ENCODE measurements at places on chromosomes 2 and 18. TPM values are rescaled to one million over a fixed set of nuclear protein-coding genes. Genes with fewer than 3 reads are reported as not detected.

Gene ADAM23
- 26.9 TPM for polyA plus RNA-seq

- no peaks in the 10 kb centered on the region for H3K27me3 ChIP-seq
- no peak overlapping the region for H3K4me3 ChIP-seq
- H3K4me1 ChIP-seq, result no peaks in the 10 kb centered on the region
Measured at GRCh38 chr18:24726727-24727492, 266.5 kb downstream of the HRH4 start.

Gene TUBA4A
- polyA plus RNA-seq, result 102 TPM

Gene SERPINB2
- polyA plus RNA-seq, result 11.3 TPM

Gene SLC5A7
- 0.05 TPM for polyA plus RNA-seq

- no peak overlapping the region for H3K4me3 ChIP-seq
- no peaks in the 10 kb centered on the region for H3K36me3 ChIP-seq
- no peak for DNase-seq
- no peaks in the 10 kb centered on the region for H3K27me3 ChIP-seq
- no peak overlapping the region for H3K27ac ChIP-seq
- H3K4me1 ChIP-seq, result no peaks in the 10 kb centered on the region
Measured at GRCh38 chr18:7273301-7273921, 42.5 kb downstream of the LRRC30 start.

DNA sequence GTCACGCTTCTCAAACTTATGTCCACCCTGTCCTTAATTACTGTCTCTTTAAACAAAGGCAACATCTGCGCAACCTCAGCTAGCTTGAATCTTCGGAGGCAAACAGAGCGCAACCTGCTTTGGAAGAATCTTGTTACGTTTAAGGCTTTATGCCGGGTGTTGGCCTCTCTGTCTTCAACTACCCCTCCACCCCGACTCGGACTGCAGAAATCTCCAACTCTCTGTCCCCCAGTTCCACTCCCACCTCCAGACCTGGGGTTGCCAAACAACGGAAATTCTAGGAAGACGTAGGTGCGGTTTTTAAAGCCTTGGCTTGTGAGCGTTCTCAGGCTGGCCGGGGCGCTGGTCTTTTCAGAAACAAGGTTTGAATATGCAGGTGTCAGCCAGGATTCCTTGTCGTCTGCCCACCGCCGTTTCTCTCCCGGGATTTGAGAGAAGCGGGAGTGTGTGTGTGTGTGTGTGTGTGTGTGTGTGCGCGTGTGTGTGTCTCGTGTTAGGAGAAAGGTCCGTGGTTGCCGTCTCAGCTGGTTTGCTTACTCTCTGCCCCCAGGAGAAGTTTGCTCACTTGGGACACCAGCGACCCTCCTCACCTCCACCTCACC lies 1.1 kb upstream of the ONECUT2 start:
- no peaks in the 10 kb centered on the region for H3K36me3 ChIP-seq
- DNase-seq, result no peak
- peaks cover 90% of the 10 kb centered on the region for H3K27me3 ChIP-seq
- peaks cover 38% of the 10 kb centered on the region for H3K4me1 ChIP-seq

- no peaks in the 10 kb centered on the region for H3K4me1 ChIP-seq
- no peak for DNase-seq
- no peak overlapping the region for H3K27ac ChIP-seq
Measured at GRCh38 chr18:56890632-56891031, 239.5 kb downstream of the WDR7 start.

- H3K27ac ChIP-seq, result no peak overlapping the region
- no peak for DNase-seq
- H3K4me1 ChIP-seq, result no peaks in the 10 kb centered on the region
- no peaks in the 10 kb centered on the region for H3K27me3 ChIP-seq
Measured at GRCh38 chr18:74438091-74438490, 19.0 kb downstream of the DIPK1C start.

DNA sequence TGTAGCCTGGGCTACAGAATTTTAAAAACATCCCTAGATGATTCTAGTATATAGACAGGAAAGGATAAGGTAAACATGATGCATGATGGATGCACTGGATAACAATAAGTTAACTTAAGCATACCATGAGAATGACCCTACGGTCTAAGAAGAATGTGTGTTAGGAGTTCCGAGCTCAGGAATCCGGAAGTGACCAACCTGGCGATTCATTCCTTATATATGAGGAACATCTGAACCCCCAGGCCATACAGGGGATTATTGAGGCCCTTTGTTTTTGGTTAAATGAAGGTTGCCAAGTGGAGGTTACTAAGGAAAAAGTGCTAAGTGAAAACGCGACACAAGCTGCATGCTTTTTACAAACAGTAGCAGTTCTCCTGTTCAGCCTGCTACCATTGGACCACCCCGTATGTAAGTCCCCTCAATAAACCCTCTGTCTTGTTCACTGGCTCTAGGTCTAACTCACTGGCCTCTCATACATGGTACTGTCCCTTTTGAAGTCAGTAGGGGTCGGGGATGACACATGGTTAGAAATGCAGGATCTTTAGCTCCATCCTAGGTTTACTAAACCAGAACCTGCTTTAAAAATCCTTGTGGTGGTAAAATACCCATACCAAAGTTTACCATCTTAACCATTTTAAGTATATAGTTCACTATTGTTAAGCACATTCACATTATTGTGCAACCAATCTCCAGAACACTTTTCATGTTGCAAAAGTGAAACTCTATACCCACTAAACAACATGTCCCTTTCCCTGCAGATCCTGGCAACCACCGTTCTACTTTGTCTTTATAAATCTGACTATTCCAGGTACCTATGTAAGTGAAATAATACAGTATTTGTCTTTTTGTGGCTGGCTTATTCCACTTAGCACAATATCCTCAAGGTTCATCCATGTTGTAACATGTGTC lies 111.0 kb upstream of the MAP4K3 start:
- no peak overlapping the region for H3K27ac ChIP-seq
- H3K4me1 ChIP-seq, result no peaks in the 10 kb centered on the region
- no peaks in the 10 kb centered on the region for H3K36me3 ChIP-seq

GRCh38 chr18:28048612-28049011 lies 128.3 kb downstream of the CDH2 start:
- no peaks in the 10 kb centered on the region for H3K4me1 ChIP-seq
- no peaks in the 10 kb centered on the region for H3K27me3 ChIP-seq
- H3K4me3 ChIP-seq, result no peak overlapping the region
- no peaks in the 10 kb centered on the region for H3K36me3 ChIP-seq

- H3K36me3 ChIP-seq, result no peaks in the 10 kb centered on the region
- no peak overlapping the region for H3K27ac ChIP-seq
- DNase-seq, result no peak
- no peak overlapping the region for H3K4me3 ChIP-seq
- no peaks in the 10 kb centered on the region for H3K27me3 ChIP-seq
Measured at GRCh38 chr2:181573140-181573736, 83.7 kb downstream of the CERKL start.

GRCh38 chr2:169933124-169933711 lies 106.0 kb downstream of the UBR3 start:
- no peak for DNase-seq
- no peaks in the 10 kb centered on the region for H3K27me3 ChIP-seq
- H3K4me1 ChIP-seq, result no peaks in the 10 kb centered on the region
- H3K4me3 ChIP-seq, result no peak overlapping the region
- no peaks in the 10 kb centered on the region for H3K36me3 ChIP-seq

GRCh38 chr18:3914833-3915610 lies 465.1 kb downstream of the TGIF1 start:
- DNase-seq, result no peak
- H3K27ac ChIP-seq, result no peak overlapping the region
- no peaks in the 10 kb centered on the region for H3K27me3 ChIP-seq
- H3K4me3 ChIP-seq, result no peak overlapping the region
- no peaks in the 10 kb centered on the region for H3K4me1 ChIP-seq
- no peaks in the 10 kb centered on the region for H3K36me3 ChIP-seq

DNA sequence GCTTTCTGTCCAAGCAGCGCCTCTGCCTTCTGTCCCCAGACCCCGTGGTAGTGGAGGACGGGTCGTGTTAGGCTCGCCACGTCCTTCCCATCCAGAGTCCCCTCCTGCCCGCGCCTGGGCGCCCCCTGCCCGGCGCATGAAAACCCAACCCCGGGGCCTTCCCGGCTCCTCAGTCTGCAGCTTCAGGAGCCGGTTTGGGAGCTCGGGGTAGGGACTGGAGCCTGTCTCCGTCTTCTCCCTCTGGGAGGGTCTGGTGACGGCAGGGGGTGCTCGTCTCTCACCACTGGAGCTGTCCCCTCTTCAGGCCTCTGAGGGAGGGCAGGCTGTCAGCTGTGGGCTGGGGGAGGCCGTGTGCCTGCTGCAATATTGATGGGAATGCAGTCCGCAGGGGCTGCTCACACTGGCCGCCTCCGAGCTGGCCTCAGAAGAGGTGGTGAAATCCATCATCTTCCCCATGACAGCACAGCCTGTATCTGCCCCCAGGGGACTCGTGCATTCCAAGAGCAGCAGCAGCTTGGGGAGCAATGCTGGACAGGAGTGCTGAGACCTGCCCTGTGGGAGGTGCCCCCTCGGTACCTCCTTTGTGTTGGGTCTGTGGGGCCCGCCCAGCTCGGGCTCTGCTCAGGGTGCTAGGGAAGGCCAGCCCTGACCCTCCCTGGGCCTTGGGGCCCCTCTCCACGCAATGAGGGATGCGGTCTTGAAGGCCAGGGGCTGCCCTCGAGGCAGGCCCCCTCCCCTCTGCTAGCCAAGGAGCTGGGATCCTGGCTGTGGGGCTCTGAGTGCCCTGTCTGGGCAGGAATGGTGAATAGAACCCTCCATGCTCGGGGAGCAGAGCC lies 17.8 kb upstream of the KLHL30 start:
- DNase-seq, result no peak
- H3K27me3 ChIP-seq, result peaks cover 2% of the 10 kb centered on the region
- no peaks in the 10 kb centered on the region for H3K36me3 ChIP-seq
- no peak overlapping the region for H3K4me3 ChIP-seq
- H3K27ac ChIP-seq, result no peak overlapping the region

GRCh38 chr2:7674606-7675005 lies 757.4 kb downstream of the RNF144A start:
- no peaks in the 10 kb centered on the region for H3K36me3 ChIP-seq
- H3K27me3 ChIP-seq, result no peaks in the 10 kb centered on the region
- H3K4me3 ChIP-seq, result no peak overlapping the region
- no peak overlapping the region for H3K27ac ChIP-seq

Gene FRZB
- polyA plus RNA-seq, result 5.0 TPM

Gene SIX3
- 0.11 TPM for polyA plus RNA-seq

Gene CENPA
- polyA plus RNA-seq, result 4.2 TPM

Gene KATNAL2
- polyA plus RNA-seq, result 6.5 TPM

DNA sequence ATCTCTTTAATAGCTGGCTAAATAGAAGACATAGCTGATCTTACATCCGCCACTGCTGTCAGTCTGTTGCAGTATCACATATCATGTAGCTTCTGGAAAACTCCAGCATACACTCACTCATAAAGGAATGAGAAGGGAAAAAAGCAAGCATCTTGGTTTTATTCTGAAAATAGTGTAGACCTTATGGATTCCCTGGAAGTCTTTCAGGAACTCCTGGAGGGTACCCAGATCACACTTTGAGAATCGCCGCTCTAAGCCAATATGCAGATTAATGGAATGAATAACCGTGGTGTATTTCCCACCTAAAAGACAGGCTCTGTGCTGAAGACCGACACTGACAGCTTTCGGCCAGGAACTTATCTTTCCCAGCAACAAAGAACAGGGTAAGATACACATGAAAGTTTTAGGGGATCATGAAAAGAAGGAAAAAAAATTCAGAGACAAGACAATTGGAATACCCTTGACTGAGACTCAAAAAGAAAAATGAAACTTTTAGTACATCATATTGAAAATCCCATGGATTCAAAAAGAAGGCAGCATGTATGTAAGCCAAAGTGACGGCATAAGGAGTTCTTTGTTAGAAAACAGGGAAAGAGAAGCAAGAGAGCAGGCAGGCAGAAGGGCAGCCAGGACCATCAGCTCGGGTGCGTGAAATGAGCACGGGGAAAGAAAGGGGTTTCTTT lies 56.4 kb upstream of the SEC11C start:
- DNase-seq, result no peak
- no peaks in the 10 kb centered on the region for H3K36me3 ChIP-seq
- H3K4me1 ChIP-seq, result peaks cover 35% of the 10 kb centered on the region

GRCh38 chr18:56711708-56712445 lies 60.7 kb downstream of the WDR7 start:
- no peak overlapping the region for H3K27ac ChIP-seq
- H3K36me3 ChIP-seq, result no peaks in the 10 kb centered on the region
- H3K4me1 ChIP-seq, result no peaks in the 10 kb centered on the region
- H3K4me3 ChIP-seq, result no peak overlapping the region

DNA sequence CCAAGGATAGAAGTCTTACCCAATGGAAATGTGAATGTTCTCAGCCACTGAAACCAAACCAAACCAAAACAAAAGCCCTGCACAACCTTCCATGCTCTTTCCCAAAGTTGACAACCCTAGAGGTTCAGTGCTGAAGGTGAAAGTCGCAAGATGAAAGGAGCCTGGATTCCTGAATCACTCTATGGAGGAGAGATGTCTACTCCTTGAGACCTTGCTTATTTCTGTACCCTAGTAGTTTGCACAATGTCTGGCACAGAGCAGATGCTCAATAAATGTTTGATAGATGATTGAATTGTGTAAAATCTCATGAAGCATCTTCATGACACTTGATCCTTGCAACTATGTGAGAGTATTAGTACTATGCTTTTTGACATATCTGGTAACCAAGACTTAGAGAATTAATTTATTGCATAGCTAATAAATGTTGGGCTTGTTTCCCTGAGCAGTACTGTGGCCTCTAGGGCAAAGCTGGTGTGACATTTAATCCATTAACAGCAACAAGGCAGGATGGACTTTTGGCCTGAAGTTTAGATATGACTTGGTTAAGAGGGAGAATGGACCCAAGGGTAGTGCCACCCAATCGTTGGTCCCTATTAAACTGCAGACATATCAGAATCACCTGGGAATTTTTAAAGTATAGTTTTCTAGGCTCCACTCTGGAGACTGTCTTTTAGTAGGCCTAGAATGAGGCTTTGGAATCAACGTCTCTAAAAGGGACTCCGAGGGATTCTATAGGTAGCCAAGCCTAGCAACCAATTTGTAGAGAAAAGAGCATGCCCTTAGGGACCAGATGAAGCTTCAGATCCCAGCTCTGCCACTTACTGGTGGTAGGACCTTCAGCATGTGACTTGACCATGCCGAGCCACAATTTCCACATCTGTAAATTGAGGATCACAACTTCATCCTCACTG lies 145.9 kb downstream of the DDX1 start:
- DNase-seq, result no peak
- H3K27ac ChIP-seq, result no peak overlapping the region
- H3K36me3 ChIP-seq, result no peaks in the 10 kb centered on the region
- H3K27me3 ChIP-seq, result no peaks in the 10 kb centered on the region
- H3K4me1 ChIP-seq, result peaks cover 6% of the 10 kb centered on the region
